ENCODE measurements at places on chromosomes 7 and 10. TPM values are rescaled to one million over a fixed set of nuclear protein-coding genes. Genes with fewer than 3 reads are reported as not detected.

The HTRA1 gene
- total RNA-seq, result not detected

DNA sequence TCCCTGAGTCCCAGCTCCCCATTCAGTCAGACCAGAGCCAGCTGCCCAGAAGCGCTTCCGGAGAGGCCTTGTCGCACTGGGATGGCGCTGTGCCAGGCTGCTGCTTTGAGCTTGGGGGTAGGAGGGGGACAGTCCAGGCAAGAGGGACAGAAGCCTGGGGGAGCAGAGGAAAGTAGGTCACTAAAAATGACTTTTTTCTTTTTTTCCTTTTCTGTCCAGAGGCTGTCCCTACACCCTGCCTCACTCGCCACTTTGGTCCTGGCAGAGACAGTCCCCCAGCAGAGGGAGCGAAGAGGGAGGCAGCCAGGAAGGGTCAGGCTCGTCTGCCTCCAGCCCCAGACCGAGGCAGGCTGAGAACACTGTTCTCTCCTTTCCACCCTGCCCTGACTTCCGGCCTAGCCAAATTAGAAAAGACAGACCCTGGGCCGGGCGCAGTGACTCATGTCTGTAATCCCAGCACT, 15.8 kb upstream of the TRIM8 start:
- no peak overlapping the region for H3K4me3 ChIP-seq
- DNase-seq, result no peak

DNA sequence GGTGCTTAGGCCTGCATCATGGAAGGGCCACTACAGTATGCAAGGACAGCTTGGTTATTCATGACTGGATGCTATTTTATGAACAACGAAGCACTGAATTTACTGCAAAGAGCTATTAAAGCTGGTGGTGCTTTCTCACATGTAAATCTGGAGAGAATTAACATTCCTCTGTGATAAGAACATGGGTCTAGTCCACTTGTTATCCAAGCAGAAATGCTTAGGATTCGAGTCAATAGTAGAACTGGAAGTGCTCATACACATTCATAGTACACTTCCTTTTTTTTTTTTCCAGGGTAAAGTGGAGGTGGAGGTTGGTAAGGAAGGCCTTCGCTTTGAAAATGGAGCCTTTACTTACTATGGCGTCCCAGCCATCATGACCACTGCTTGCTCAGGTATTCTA, 35.0 kb downstream of the CNNM1 start:
- no peaks in the 10 kb centered on the region for H3K36me3 ChIP-seq
- no peak overlapping the region for H3K4me3 ChIP-seq
- H3K27me3 ChIP-seq, result peaks cover 12% of the 10 kb centered on the region
- H3K4me1 ChIP-seq, result no peaks in the 10 kb centered on the region

GRCh38 chr10:46516660-46517416, 39.6 kb downstream of the GPRIN2 start:
- no peak overlapping the region for H3K4me3 ChIP-seq
- no peaks in the 10 kb centered on the region for H3K4me1 ChIP-seq
- H3K27me3 ChIP-seq, result peaks cover 3% of the 10 kb centered on the region
- no peak overlapping the region for H3K27ac ChIP-seq
- peak; percentile 4 for DNase-seq
- no peaks in the 10 kb centered on the region for H3K36me3 ChIP-seq

DNA sequence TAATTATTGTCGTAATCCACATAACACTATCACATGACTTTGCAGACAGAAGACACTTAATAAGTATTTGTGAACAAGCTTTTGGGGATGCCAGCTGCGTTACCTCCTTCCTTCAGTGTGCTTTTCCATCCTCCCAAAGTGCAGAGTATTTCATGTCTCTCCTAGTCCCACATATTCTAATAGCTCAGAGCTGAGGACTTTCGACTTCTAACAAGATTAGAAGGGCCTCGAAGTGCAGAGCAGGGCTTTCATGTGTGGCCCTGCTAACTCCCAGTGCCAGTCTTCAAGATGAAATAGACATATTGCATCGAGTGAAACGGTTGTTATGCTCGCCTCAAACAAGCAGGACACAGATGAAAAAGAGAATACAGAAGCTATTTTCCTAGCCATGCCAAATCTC, 125.7 kb upstream of the RNF32 start:
- no peaks in the 10 kb centered on the region for H3K36me3 ChIP-seq
- H3K27me3 ChIP-seq, result peaks cover 6% of the 10 kb centered on the region
- H3K4me1 ChIP-seq, result no peaks in the 10 kb centered on the region
- no peak for DNase-seq
